ENCODE measurements at places on chromosomes 2 and 18.

- no peak for DNase-seq
Measured at GRCh38 chr2:192398236-192398635, 203.5 kb upstream of the TMEFF2 start.

DNA sequence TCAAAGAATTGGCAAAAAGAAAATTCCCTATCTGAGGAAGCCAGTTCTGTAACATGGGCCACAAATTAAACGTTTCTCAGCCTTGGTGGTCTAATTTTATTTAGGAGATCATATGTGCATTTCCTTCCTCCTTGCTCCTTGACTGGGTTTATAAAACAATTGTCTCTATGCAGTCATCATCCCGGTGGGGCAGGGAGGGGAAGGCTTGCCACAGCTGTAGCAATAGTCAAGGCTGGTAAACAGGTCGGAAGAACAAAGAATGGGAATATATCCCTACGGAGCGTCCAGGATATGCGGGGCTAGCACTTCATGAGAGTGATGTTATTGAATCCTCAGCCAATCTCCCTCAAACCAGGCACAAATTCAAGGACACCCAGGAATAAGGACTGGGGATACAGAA is 143.8 kb downstream of the RNF152 start:
- DNase-seq, result no peak

DNA sequence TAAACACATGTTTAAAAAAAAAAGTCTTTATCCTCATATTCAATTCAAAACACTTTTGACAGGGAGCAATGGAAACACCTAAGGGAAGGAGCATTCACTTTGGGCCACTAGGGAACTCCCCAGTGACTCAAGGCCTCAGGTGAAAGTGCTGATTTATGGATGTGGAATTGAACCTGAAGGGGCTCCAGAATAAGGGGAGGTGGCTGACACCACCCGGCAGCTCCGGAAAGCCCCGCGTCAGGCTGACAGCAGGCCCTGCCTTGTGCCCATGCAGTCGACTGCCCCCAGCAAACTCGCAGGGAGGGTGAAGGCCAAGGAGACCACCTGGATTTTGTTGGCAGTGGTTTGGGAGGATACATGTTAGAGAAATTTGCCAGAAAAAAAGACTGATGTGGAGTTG is 275.3 kb upstream of the NCKAP5 start:
- no peak for DNase-seq

- no peak for DNase-seq
Measured at GRCh38 chr2:45218931-45219339, 209.7 kb upstream of the SIX2 start.

- DNase-seq, result no peak
Measured at GRCh38 chr18:49565612-49566011, 3.8 kb downstream of the LIPG start.

GRCh38 chr2:114352988-114353387 is 89.5 kb upstream of the DPP10 start:
- no peak for DNase-seq

DNA sequence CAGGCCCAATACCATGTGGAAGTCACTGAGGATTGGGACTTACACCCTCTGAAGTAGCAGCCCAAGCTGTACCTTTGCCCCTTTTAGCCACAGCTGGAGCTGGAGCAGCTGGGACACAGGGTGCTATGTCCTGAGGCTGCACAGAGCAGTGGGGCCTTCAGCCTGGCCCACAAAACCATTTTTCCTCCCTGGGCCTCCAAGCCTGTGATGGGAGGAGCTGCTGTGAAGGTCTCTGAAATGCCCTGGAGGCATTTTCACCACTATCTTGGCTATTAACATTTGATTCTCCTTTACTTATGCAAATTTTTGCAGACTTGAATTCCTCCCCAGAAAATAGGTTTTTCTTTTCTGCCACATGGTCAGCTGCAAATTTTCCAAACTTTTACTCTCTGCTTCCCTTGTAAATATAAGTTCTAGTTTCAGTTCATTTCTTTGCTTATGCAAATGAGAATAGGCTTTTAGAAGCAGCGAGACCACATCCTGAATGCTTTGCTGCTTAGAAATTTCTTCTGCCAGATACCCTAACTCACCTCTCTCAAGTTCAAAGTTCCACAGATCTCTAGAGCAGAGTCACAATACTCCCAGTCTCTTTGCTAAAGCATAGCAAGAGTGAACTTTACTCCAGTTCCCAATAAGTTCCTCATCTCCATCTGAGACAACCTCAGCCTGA is 213.8 kb upstream of the MGAT5 start:
- no peak for DNase-seq

DNA sequence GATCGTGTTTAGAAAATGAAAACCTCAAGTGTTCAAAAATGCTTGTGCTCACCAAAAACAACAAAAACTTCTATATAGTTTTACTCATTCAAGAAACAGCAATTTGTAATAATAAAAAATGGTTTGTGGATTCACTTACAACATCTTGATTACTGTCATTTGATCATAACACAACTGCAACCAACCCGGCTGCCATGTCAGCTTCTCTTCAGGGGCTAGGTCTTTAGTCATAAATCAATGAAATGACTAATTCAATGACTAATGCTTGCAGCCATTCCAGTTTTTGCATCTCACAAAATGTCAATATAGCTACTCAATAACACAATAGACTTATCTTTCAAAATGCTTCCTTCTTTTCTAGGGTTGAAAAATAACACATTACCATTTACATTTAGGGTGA is 128.0 kb downstream of the OLA1 start:
- no peak for DNase-seq

DNA sequence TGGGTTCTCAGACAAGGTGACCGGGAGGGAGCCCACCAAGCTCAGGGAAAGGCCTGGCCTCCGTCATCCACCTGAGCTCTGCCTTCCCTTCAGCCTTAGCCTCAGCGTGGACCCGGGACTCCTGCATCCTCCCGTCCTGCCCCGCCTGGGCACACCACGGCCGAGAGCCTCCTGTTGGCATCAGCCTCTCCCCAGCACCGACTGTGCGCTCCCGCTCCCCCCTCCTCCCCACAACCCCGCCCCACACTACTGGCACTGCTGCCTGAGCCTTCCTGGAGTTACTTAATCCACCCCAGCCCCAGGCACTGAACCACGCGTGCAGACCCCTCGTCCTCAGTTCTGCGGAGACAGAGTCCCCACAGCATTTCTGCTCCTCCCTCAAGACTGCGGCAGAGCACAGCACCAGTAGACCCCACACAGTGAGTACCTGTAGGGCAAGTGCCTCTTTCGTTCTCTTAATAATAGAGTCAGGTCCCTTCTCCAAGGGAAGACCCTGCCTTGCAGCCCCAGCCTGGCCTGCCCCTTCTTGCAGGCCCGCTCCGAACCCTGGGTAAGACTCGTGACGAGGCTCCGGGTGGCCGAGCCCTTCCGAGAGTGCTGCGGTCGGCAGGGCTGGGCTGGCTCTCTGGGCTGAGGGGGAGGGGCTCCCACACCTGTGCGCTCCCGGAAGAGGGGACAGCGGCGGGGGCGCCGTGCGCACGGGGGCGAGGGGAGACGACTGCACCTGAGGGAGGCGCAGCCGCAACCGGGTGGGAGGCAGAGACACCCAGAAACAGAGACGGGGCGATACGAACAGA is at the start of gene AMER3:
TSS of gene AMER3 (plus strand) at position 285 of the 797 bp plus-strand sequence. CDS start 6,533 bp downstream, outside the sequence.
- no peak for DNase-seq

GRCh38 chr2:19632403-19632991 is 269.3 kb downstream of the TTC32 start:
- DNase-seq, result no peak
